Regular cardiac myocyte (primary cell): ENCODE measurements at places on chromosomes 3 and 15. TPM values are rescaled to one million over a fixed set of nuclear protein-coding genes. Genes with fewer than 3 reads are reported as not detected.

The AADACL2 gene
- total RNA-seq: not detected in 2 replicates

The SPESP1 gene
- total RNA-seq: 3.3 and 4.2 TPM in 2 replicates

The MITF gene
- 5.8 and 8.5 TPM in 2 replicates for total RNA-seq

The PML gene
- 31.0 and 33.2 TPM in 2 replicates for total RNA-seq

The PLSCR5 gene
- not detected in 2 replicates for total RNA-seq

The CFAP44 gene
- 1.2 and 35.8 TPM in 2 replicates for total RNA-seq

The TICRR gene
- total RNA-seq: 3.7 and 5.0 TPM in 2 replicates

The TKT gene
- total RNA-seq: 288 and 322 TPM in 2 replicates

The DUOXA2 gene
- total RNA-seq: not detected in 2 replicates

The TJP1 gene
- 40.6 and 56.7 TPM in 2 replicates for total RNA-seq

The CHL1 gene
- total RNA-seq: 0.19 TPM in 1 of 2 replicates, not detected in the other

The ASB7 gene
- 13.5 and 13.8 TPM in 2 replicates for total RNA-seq

The ANAPC13 gene
- 122 and 140 TPM in 2 replicates for total RNA-seq

The IL16 gene
- total RNA-seq: 0.56 TPM in 1 of 2 replicates, not detected in the other

The LRRC2 gene
- total RNA-seq: 3.6 and 5.4 TPM in 2 replicates

The UQCRC1 gene
- 254 and 423 TPM in 2 replicates for total RNA-seq

The SLC6A1 gene
- under 0.01 TPM in 1 of 2 replicates, not detected in the other for total RNA-seq

The MKRN3 gene
- total RNA-seq: under 0.01 and 0.19 TPM in 2 replicates

The C3orf20 gene
- under 0.01 TPM in 1 of 2 replicates, not detected in the other for total RNA-seq

The PRR20G gene
- total RNA-seq: not detected in 2 replicates

The CCDC32 gene
- total RNA-seq: 21.7 and 23.7 TPM in 2 replicates

The GOLGA8J gene
- 0.28 TPM in 1 of 2 replicates, not detected in the other for total RNA-seq

The COL6A5 gene
- total RNA-seq: not detected in 2 replicates

The KCNAB1 gene
- total RNA-seq: 0.19 and 4.8 TPM in 2 replicates

The GOLGA8S gene
- 0.19 TPM in 1 of 2 replicates, not detected in the other for total RNA-seq

The TEX55 gene
- not detected in 2 replicates for total RNA-seq

The NEDD4 gene
- total RNA-seq: 32.1 and 39.9 TPM in 2 replicates

The PLCH1 gene
- total RNA-seq: under 0.01 TPM in 1 of 2 replicates, not detected in the other

The IL5RA gene
- total RNA-seq: not detected in 2 replicates

The TMEM212 gene
- not detected in 2 replicates for total RNA-seq

The CIDEC gene
- under 0.01 TPM in 1 of 2 replicates, not detected in the other for total RNA-seq

The LRRFIP2 gene
- total RNA-seq: 56.1 and 71.7 TPM in 2 replicates

The SYNPR gene
- total RNA-seq: not detected in 2 replicates

The CSPG4 gene
- 50.2 and 70.7 TPM in 2 replicates for total RNA-seq

The NXPE3 gene
- 25.1 and 30.9 TPM in 2 replicates for total RNA-seq

The GPR149 gene
- not detected in 2 replicates for total RNA-seq

The IQCH gene
- total RNA-seq: 3.1 and 3.4 TPM in 2 replicates

The STARD5 gene
- total RNA-seq: 3.3 and 21.1 TPM in 2 replicates

The SNX4 gene
- total RNA-seq: 29.9 and 38.2 TPM in 2 replicates

The GOLGA6L9 gene
- 0.77 and 1.7 TPM in 2 replicates for total RNA-seq

The SCN11A gene
- under 0.01 TPM in 1 of 2 replicates, not detected in the other for total RNA-seq

The CASR gene
- under 0.01 TPM in 1 of 2 replicates, not detected in the other for total RNA-seq

The IGSF11 gene
- 0.56 TPM in 1 of 2 replicates, not detected in the other for total RNA-seq

The LMOD3 gene
- under 0.01 and 0.28 TPM in 2 replicates for total RNA-seq

The TP63 gene
- total RNA-seq: under 0.01 and 0.28 TPM in 2 replicates

The PP2D1 gene
- not detected in 2 replicates for total RNA-seq

The CPLX3 gene
- total RNA-seq: not detected in 2 replicates

The DNASE1L3 gene
- total RNA-seq: 0.19 and 0.56 TPM in 2 replicates
